PC-9 (cell line): ENCODE measurements at places on chromosomes 11 and 22. TPM values are rescaled to one million over a fixed set of nuclear protein-coding genes. Genes with fewer than 3 reads are reported as not detected.

KDELR3 gene
- total RNA-seq = 15.5 and 18.9 TPM in 2 replicates

- DNase-seq = peak; percentile 89
Measured at GRCh38 chr11:35146074-35146521, 7.1 kb downstream of the CD44 start.

GRCh38 chr11:111172321-111172862, 73.1 kb upstream of the POU2AF2 start:
- DNase-seq = no peak

- no peak for DNase-seq
Measured at GRCh38 chr11:84722583-84723108, 904.5 kb downstream of the DLG2 start.

TAGLN gene
- 11.0 and 16.9 TPM in 2 replicates for total RNA-seq

GRCh38 chr11:13261591-13262061, 16.0 kb upstream of the BMAL1 start:
- DNase-seq = peak; percentile 81

CTSW gene
- not detected in 2 replicates for total RNA-seq

OR51B5 gene
- total RNA-seq = 1.2 and 2.7 TPM in 2 replicates

DNA sequence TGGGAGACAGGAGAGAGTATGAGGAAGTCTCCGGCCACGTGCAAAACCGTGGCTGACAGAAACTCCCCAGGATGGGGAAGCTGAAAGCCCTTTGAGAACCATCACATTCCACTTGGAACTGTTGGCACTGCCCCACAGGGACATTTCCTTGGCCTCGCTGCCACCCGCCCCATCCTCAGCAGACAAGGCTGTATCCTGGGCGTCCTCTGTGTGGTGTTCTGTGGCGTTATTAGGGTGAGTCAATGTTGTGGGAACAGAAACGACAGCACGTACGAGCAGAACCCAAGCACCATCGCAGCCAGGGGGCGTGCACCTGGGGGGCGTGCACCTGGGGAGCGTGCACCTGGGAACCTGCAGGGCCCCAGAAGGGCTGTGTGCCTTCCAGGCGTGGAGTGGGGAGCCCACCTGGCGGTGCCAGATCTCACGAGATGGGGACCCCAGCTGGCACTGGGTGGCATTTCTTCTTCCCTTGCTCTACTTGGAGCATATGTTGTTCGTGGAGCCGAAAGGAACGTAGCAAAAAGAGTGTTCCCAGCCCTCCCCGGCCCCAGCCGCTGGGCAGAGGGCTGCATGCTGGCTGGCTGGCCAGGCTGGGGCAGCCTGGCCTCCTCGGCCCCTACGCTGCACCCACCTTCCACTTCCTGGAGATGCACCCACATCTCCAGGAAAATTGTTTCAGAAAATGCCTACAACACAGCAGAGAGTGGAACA, 35.4 kb downstream of the NFAM1 start:
- no peak for DNase-seq

TMEM191B gene
- total RNA-seq = 1.4 and 6.4 TPM in 2 replicates

DNA sequence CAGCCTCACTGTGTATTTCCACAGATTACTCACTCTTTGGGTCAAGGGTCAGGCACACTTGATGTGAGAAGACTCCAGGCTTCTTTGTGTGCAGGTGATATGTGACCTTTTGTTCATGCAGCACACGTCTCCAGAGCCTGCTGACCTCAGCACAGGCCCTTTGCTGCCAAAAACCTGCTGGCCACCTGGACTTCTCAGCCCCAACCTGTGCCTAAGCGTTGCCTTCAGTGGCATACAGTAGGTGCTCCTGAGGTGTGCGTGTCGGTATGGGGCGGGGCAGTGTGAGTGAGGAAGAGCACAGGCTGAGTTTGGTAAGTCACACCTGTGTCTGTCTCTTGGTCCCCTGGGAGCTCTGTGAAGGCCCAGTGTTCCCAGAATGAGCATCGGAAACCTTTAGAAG, 58.1 kb downstream of the WNT11 start:
- DNase-seq = no peak

- no peak for DNase-seq
Measured at GRCh38 chr11:58498464-58498863, 9.4 kb downstream of the OR5B21 start.

ACCS gene
- 44.6 and 48.9 TPM in 2 replicates for total RNA-seq

GRCh38 chr11:312092-312816, 1.6 kb upstream of the IFITM1 start:
- DNase-seq = no peak

DNA sequence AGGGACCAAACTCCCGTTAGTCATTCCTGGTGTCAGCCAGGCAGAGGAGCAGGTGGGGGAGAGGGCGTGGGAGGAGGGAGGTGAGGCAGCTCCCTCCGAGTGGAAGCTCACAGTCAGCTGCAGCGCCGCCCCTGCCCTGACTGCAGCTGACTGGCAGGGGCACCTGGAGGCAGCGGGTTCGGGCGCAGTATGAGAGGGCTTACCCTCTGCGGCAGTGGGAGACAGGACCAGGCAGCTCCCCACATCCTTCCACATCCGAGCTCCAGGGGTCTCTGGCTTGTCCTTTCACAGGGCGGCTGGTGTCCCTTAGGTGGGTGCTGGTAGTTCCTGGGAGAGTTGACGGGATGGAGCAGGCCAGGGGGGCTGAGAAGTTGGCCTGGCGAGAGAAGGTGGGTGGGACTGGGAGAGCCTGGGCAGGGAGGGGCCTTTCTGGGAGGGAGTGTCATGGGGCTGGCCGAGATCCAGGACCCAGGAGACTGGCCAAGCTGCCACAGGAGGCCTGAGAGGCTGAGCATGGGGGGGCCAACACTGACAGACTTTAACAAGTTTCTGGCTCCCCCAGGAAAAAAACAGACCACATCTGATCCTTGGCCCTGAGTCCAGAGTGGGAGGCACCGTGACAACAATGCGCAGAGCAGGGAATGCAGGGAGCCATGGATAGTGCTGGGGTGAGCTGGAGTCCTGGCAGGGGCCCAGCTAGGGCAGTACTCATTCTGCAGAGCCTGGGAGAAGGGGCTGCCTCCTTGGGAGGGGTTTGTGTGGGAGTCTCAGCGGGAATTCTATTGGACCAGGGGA, 4.9 kb downstream of the ADORA2A start:
- DNase-seq = no peak

DNA sequence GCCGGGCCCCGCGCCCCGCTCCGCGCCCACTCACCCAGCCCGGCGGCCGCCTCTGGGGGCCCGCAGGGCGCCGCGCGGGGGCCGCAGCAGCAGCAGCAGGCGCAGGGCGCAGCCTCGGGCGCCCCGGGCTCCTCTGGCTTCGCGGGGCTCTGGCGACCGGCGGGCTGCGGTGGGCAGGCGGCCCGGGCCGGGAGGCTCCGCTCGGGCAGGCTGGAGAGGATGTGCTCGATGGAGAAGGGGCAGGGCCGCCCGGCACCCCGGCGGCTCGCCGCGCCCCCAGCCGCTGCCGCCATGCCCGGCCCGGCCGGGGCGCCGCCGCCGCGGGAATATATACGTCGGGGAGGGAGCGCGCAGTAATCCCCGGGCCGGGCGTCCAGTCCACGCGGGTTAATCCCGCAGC, at the start of gene GSC2:
Gene GSC2 (minus strand): TSS at position 302 of the 400 bp plus-strand sequence. CDS start 9 bp downstream, at position 293.
- DNase-seq = no peak

DNA sequence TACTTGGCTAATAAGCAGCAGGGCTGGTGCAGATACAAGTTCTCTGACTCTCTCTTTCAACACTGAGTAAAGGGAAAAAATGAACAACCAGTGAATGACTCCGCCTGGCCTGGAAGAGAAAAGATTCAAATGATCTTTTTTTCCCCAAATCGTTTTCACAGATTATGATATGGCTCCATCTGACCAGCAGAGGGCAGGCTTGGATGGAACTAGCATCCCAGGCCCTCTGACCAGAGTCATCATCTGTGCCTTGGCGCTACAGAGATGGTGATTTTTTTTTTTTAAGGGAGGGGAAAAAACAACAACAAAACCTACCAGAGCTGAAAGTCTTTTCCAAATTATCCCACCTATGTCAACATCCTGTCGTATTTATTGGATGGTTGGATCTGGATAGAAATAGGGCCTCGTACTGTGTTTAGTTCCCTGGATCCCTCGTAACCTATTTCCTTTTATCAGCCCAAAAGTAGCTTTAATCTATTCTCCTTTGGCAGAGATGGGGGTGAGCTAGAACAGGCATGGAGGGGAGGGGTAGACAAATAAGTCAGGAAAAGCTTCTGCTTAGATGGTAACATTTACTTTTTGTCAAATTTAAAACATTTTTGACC, 69.7 kb downstream of the PRSS23 start:
- peak; percentile 25 for DNase-seq

GRCh38 chr11:58061813-58062212, 31.1 kb downstream of the OR6Q1 start:
- DNase-seq = no peak

DNA sequence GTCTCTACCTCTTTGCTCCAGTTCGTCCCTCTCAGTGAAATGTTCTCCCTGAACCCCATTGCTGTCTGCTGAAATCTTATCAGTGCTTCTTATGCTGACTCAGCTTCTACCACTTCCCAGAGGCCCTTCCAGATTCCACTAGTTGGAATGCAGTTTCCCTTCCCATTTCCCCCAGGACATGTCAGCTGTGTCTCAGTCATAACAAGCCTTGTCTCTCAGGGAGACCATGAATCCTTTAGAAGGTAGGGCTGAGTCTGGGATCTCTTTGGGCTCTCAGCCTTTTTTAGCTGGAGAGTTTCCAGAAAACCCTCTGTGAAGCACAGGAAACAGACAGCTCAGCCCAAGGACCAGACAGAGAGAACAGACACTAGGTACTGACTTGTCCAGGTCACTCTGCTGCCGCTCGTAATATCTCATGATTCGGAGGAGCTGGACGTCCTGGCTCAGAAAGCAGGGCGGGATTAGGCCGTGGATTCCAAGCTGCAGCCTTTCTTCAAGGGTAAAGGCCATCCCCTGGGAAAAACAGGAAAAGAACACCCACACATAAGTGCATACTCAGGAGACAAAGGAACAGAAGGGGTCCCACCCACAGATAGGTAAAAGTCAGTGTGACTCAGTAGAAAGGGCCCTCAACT, 113.0 kb downstream of the ME3 start:
- no peak for DNase-seq

CASP5 gene
- not detected in 2 replicates for total RNA-seq

BLID gene
- 1.8 and 2.0 TPM in 2 replicates for total RNA-seq
